ENCODE measurements at places on chromosomes 3 and 15. TPM values are rescaled to one million over a fixed set of nuclear protein-coding genes. Genes with fewer than 3 reads are reported as not detected.
A peak's percentile ranks its signal among the peaks of the same experiment; 100 is the strongest.

- no peaks in the 10 kb centered on the region for H3K36me3 ChIP-seq
- peak; percentile 84 for DNase-seq
- no peak overlapping the region for H3K4me3 ChIP-seq
Measured at GRCh38 chr15:65189102-65189740, 4.1 kb upstream of the CLPX start.

GRCh38 chr3:85482213-85482490 is 523.4 kb downstream of the CADM2 start:
- no peaks in the 10 kb centered on the region for H3K36me3 ChIP-seq
- no peak overlapping the region for H3K27ac ChIP-seq
- H3K4me3 ChIP-seq = no peak overlapping the region
- no peaks in the 10 kb centered on the region for H3K27me3 ChIP-seq

- DNase-seq = no peak
- H3K27ac ChIP-seq = no peak overlapping the region
- H3K4me3 ChIP-seq = no peak overlapping the region
Measured at GRCh38 chr3:187812496-187812895, 67.2 kb upstream of the BCL6 start.

DNA sequence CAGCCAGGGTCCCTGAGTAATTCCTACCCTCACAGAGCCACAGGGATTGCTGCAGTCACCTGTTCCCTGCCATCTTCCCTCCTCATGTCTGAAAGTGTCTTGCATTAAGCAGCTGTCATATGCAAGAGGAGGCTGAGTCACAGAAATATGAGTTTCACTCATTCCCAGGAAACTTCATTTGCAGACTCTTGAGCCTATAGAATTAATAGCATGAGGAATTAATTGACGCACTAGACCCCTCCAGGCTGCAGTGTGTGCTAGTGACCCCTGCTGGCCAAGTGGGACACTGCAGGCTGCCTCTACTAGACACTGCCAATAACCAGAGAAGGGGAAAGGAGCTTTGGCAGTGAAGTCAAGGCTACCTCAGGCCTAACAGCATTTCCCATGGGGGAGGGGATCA is 50.6 kb upstream of the SLC6A1 start:
- H3K36me3 ChIP-seq = no peaks in the 10 kb centered on the region
- H3K4me1 ChIP-seq = no peaks in the 10 kb centered on the region
- peaks cover 12% of the 10 kb centered on the region for H3K27me3 ChIP-seq
- no peak overlapping the region for H3K4me3 ChIP-seq
- DNase-seq = no peak

GRCh38 chr3:129604767-129605166 is 1.7 kb downstream of the PLXND1 start:
- H3K27me3 ChIP-seq = peaks cover 6% of the 10 kb centered on the region
- peak overlapping the region; percentile 61 for H3K4me3 ChIP-seq
- peak overlapping the region; percentile 51 for H3K27ac ChIP-seq
- H3K4me1 ChIP-seq = peaks cover 77% of the 10 kb centered on the region
- peaks cover 16% of the 10 kb centered on the region for H3K36me3 ChIP-seq

CHRNA7 gene
- total RNA-seq = 0.84 TPM

MESP2 gene
- total RNA-seq = 0.49 TPM

Measured in muscle of leg (tissue), 16 donors.